GM10248 (cell line): ENCODE measurements at places on chromosomes 7 and 10.

DNA sequence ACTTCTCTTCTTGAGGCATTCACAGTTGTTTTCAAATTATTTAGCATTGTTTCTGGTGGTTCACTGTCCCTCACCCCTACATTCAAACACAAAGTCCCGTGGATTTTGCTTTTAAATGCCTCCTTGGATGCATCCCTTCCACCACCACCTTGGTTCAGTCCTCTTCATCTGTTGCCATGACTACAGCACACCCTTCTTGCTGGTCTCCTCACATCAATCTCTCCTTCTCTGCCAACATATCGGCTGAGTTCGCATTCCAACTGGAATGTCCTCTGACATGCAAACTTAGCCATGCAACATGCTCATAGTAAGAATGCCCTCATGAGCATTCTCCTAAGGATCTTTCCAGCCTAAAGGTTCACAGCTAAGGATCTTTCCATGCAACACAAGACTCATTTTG is 198.3 kb upstream of the AGK start:
- no peak for DNase-seq

DNA sequence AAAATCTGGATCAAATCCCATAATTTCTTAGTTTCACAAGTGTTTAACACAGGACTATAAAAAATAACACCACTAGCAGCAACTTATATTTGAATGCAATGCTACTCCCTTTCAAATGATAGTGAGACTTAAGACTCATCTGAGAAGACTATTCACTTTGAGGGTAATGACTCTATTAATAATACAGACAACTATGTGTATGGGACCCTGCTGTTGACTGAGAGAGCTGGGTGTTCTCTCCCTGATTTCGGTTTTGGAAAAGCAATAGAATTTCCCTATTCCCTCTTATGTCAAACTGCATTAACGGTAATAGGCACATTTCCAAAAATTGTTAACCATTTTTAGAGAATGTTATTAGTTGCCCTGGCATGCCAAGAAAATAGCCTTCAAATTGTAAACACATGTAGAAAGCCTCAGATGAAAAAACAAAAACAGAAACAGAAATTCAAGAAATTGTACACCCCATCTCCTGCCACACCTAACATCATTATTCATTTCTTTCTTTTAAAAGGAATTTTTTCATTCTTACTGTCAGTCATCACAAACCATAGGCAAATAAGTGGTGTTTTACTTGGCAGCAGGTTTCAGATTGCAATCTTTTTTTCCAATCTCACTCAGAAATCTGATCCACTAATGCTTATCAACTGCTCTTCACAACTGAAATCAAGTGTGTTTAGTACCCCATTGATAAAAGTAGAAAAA is 153.7 kb downstream of the TFPI2 start:
- no peak for DNase-seq

GRCh38 chr10:126937026-126937425 is 31.8 kb downstream of the DOCK1 start:
- DNase-seq: no peak

DNA sequence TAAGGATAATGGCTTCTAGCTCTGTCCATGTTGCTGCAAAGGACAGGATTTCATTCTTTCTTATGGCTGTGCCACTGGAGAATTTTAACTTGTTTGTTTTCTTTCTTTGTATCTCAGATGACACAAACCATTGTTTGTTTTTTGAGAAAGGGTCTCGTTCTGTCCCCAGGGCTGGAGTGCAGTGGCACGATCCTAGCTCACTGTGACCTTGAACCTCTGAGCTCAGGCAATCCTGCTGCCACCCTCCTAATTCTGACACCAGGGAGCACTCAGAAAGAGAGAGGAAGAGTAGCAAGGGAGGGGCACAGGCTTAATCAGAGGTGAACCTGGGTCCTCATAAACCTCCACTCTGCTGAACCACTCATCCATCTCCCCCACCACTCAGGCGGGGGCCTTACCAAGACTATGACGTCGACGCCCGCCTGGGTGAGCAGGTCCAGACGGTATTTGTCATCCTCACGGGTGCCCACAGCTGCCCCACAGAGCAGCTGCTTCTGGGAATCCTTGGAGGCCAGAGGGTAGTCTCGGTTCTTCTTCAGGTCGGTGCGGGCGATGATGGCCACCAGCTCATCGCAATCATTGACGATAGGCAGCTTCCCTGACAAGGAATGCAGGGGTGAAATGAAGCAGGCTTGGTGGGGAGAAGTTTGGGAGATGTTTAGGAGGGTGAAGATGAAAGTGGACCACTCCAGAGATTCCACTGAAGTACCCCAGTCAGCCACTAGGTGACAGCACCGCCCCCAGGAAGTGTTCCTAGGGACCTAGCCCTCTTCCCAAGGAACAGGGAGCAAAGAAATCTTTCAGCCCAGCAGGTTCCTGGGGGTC is 11.6 kb downstream of the IMPDH1 start:
- DNase-seq: peak; percentile 58

DNA sequence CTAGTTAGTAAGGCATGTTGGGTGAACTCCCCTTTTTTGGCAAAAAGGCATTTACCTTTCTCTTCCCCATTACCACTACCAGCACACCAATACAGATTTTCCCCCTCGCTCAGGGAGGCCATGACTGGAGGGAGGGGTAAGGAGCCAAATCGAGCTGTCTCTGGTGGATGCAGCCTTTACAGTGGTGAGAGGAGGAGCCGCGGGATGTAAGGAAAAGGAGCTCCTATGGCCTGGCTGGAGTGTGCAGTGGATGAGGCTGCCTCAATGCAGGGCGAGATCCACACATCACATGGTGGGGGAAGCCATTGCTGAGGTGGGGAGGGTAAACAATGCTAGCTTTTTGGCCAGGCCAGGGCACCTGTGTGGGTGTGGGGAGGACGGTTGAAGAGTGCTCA is 416.2 kb downstream of the EXOC4 start:
- DNase-seq: no peak

DNA sequence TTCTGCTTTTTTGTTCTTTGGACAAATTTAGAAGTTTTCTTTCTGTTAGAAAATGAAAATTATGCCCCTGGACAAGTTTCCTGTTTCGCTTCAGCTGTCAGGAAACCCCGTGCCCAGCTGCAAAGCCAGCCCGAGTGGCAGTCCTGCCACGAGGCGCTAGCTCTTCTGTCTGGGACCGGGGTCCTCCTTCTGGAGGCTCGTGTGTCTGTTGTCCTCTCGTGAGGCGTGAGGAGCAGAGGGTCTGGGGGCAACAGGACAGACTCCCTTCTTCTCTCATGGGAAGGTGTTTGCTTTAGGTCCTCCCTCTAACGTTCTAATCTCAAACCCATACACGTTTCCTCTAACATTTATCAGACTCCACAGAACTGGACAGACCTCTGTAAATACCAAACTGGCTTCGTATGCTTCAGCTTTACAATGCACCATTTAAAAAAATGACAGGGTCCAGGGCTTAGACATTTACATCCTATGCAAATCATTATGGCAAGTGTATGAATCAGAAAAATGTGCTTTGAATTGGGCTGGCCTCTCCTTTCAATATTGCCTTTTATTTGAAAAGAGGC is 184.5 kb upstream of the SHH start:
- DNase-seq: no peak

DNA sequence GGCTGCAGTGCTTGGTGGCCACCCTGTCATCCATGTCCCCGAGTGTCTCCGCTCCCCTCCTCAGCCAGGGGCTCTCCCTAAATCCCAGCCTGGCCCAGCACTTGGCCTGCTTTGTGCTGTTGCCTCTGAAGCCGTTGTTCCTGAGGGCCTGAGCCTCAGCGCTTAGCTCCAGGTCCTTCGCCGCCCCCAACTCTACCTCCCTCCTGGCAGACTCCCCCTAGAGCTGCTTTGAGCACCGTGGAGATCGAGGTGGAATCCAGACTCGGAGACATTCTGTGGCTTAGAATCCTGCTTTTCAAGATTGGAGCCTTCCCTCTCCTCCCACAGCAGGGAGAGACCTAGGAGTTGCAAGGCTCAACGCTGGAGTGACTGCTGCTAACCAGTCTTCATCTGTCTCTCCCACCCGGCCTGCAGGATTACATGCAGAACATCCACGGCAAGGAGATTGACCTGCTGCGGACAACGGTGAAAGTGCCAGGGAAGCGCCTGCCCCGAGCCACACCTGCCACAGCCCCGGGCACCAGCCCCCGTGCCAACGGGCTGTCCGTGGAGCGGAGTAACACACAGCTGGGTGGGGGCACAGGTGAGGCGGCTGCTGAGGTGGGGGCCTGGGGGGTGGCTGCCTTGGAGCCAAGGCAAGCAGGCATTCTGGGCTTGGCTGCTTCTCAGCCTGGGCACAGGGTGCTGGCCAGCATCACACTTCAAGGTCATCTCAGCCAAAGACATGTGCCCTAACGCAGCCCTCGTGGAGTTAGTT is 33.3 kb downstream of the GBX1 start:
- no peak for DNase-seq

GRCh38 chr10:96280859-96281258 is 9.5 kb upstream of the BLNK start:
- no peak for DNase-seq

- no peak for DNase-seq
Measured at GRCh38 chr7:131425992-131426391, 98.3 kb downstream of the MKLN1 start.

DNA sequence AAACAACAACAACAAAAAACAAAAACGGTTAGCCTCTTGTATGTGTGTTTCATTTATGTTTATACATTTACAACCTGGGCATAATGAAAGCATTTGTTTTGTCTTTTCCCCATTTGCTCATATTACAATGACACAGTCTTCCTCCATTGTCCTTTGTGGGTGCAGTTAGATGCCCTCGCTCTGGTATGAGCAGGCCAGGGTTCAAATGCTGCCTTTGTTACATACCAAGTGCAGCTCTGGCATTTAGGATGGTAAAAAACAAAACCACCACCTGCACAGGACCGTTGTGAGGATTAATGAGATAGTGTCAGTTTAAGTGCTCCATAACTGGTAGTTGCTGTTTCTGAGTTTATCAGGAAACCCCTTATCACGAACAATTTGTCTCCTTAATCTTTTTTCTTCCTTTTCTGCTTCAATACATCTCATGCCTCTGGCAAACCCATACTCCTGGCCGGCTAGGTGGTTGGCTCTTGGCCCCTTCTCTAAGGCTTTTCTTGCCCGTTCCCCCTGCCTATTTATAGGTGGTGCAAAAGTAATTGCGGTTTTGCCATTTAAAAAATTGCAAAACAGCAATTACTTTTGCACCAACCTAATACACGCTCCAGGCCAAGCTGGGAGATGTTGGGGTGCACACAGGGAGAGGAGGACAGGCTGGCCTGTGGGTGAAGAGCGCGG is 18.6 kb upstream of the TMEM225B start:
- no peak for DNase-seq

GRCh38 chr10:71408436-71409225 is 11.9 kb downstream of the CDH23 start:
- DNase-seq: no peak

- DNase-seq: no peak
Measured at GRCh38 chr10:72753760-72754231, 61.9 kb downstream of the MCU start.

GRCh38 chr10:122197611-122198222 is 73.4 kb upstream of the BTBD16 start:
- DNase-seq: no peak

- DNase-seq: no peak
Measured at GRCh38 chr10:112963835-112964234, 13.8 kb downstream of the TCF7L2 start.

DNA sequence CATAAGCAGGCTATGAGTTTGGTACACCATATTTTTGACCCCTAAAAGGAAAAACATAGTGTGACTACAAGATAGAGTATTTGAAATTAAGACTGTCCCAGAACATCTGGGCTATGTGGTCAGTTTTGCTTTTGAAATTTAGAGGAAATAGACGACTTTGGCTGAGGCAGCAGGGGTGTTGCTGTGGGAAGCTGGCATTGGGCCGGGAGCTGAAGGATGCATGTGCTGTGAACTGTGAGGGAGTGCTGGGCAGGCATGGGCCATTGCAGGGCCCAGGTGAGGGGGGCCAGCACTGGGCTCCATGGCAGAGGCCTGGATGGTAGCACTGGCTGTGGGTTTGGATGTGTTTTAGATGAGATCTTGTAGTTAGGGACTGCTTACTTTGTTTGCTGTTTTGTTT is 168.3 kb downstream of the BMPER start:
- DNase-seq: no peak

DNA sequence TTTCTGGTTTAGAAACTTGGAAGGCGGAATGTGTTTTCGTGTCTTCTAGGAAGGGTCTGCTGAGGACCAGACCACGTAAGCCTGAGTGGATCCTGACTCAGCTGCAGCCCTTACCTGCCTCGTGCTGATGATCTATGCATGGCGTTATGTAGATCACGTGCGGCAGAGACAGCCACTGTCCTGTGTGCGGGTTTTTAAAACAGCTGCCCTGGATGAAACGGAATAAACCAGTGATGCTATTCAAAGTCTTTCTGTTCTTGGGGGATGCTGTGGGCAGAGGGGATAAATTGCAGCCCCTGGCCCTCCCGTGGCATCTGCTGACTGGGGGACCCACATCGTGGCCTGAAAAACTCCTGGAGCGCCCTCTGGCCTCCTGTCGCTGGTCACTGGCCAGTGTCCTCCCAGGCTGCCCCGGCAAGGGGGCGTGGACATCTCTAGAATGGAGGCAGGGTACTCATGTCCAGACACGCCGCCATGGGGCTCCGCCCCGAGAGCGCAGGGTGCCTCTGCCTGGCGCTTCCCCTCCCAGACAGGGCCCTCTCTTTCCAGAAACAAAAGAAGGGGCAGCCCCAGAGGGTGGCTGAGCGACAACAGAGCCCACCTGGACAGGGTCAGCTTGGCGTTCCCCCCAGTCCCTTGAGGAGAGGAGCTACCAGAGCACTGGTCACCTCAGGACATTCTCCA is 13.2 kb downstream of the ALKBH4 start:
- no peak for DNase-seq

DNA sequence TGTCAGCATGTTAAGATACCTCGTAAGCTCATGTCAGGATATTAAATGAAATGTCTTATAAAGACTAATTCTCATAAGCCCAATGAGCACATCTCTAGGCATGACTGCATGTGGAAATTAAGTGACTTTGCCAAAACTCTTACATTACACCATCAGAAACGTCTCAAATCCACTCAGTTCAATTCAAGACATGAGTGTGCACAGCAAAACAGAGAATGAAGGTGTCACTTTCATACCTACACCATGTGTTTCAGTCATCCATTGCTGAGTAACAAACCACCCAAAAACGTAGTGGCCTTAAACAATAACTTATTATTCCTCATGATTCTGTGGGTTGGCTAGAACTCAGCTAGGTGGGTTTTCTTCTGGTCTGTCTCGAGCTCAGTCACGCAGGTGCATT is 99.8 kb downstream of the ATE1 start:
- no peak for DNase-seq

GRCh38 chr10:131697476-131698128 is 203.2 kb upstream of the PPP2R2D start:
- no peak for DNase-seq
